Thoracic aorta (tissue), 2 donors: ENCODE measurements at places on chromosomes 6 and 20. TPM values are rescaled to one million over a fixed set of nuclear protein-coding genes. Genes with fewer than 3 reads are reported as not detected.

MAPK13 gene
- 5.5 TPM for total RNA-seq

F13A1 gene
- 156 TPM for total RNA-seq

MAN1A1 gene
- 115 TPM for total RNA-seq

ZFP57 gene
- total RNA-seq: not detected

SYCP2L gene
- 1.4 TPM for total RNA-seq

OXT gene
- total RNA-seq: not detected

DNA sequence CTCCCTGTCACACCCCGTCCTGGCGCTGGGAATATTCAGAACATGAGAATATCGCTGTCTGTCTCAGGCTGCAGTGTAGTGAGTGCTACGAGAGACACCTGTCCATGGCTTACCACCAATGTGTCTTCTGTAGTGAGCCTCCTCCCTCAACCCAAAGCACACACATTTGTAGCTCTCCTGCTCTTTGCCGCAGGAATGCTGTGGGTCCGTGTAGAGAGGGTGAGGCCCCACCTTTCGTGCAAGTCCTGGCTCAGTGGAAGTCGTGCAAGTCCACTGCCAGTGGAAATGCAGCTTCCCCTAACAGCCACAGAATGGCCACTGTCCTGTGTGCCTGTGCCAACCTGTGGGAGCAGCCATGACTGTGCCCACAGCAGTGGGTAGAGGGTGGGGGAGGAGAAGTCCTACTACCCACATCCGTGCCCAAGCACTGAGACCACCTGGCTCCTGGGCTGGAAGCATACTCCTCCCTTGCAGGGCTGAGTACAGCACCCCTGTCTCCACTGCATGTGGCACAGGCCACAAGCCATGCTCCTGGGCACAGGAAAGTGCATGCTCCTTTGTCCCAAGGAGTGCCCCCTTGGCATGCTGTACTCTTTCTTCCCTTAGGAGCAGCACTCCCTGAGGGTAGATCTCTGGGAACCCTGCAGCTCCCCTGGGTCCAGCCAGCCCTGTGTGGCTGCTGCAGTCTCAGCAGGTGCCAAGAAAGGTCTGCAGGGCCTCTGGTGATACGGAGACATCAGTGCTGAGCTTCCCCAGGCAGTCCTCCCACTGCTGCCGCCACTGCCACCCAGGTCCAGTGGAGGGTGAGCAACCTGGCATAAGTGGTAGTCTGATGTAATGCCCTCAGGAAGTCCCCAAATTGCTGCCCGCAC is 28.0 kb downstream of the IGF2R start:
- H3K27me3 ChIP-seq: no peaks in the 10 kb centered on the region
- H3K4me3 ChIP-seq: no peak overlapping the region
- H3K4me1 ChIP-seq: no peaks in the 10 kb centered on the region
- no peaks in the 10 kb centered on the region for H3K36me3 ChIP-seq
- no peak overlapping the region for H3K27ac ChIP-seq

GRCh38 chr6:134511984-134512683 is 194.2 kb upstream of the SGK1 start:
- H3K27me3 ChIP-seq: no peaks in the 10 kb centered on the region
- no peaks in the 10 kb centered on the region for H3K36me3 ChIP-seq
- DNase-seq: no peak
- peaks cover 12% of the 10 kb centered on the region for H3K4me1 ChIP-seq
- H3K27ac ChIP-seq: peak overlapping the region; percentile 18
- no peak overlapping the region for H3K4me3 ChIP-seq

DNA sequence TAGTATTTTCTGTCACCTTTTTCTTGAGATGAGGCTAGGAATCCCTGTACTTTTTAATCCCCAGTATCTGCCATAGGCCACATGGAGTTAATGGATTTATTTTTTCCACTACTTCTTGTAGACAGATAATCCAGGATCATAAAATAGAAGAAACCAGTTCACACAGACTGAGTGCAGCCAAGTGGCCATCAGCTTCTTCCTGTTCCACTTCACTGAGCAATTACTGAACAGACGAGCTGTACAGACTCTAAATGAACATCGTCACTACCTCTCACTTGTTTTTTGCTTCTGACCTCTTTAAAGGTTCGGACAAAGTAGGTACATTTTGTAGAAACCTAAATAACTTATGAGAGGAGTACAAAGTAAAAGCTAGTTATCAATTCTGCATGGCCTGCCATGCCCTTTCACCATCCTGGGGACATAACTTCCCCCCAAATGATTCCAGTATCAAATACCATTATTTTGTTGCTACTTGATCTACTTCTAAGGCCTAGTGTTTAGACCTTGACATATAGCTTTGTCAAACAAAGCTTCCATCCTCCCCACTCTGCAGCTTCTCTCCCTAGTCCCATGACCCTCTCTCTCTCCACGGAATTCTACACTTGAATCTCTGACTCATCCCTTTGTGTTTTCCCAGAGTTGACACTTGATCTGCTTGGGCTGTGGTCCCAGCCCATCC is 34.4 kb upstream of the ARHGAP18 start:
- peaks cover 7% of the 10 kb centered on the region for H3K4me1 ChIP-seq
- no peaks in the 10 kb centered on the region for H3K36me3 ChIP-seq
- H3K4me3 ChIP-seq: no peak overlapping the region
- no peaks in the 10 kb centered on the region for H3K27me3 ChIP-seq
- DNase-seq: no peak

GRCh38 chr6:163804991-163805390 is 390.5 kb downstream of the QKI start:
- H3K4me3 ChIP-seq: no peak overlapping the region
- H3K4me1 ChIP-seq: no peaks in the 10 kb centered on the region
- no peaks in the 10 kb centered on the region for H3K27me3 ChIP-seq
- no peak for DNase-seq
- no peak overlapping the region for H3K27ac ChIP-seq
- H3K36me3 ChIP-seq: no peaks in the 10 kb centered on the region

- DNase-seq: no peak
- no peaks in the 10 kb centered on the region for H3K36me3 ChIP-seq
- H3K27me3 ChIP-seq: no peaks in the 10 kb centered on the region
- no peak overlapping the region for H3K27ac ChIP-seq
- H3K4me3 ChIP-seq: no peak overlapping the region
These were observed 344.2 kb downstream of the RFPL4B start for GRCh38 chr6:112691289-112691688.

DNA sequence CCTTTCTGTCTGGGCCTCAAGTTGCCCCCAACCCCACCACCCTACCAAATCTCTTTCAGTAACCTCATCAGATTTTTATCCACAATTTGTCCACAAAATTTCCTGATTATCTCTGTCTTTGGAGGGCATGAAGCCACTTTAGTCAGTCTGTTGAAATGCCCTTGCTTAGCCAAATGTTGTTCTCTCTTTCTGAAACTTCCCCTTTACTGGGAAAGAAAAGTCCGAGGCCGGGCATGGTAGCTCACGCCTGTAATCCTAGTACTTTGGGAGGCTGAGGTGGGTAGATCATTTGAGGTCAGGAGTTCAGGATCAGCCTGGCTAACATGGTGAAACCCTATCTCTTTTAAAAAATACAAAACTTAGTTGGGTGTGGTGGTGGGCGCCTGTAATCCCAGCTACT is 33.8 kb downstream of the TOMM6 start:
- peaks cover 3% of the 10 kb centered on the region for H3K36me3 ChIP-seq
- no peak for DNase-seq
- H3K4me1 ChIP-seq: no peaks in the 10 kb centered on the region
- no peak overlapping the region for H3K4me3 ChIP-seq

GRCh38 chr20:53929974-53930650 is 140.3 kb downstream of the BCAS1 start:
- no peak for DNase-seq
- H3K27me3 ChIP-seq: no peaks in the 10 kb centered on the region
- H3K27ac ChIP-seq: no peak overlapping the region

- no peak overlapping the region for H3K4me3 ChIP-seq
- no peak for DNase-seq
- no peak overlapping the region for H3K27ac ChIP-seq
- H3K4me1 ChIP-seq: no peaks in the 10 kb centered on the region
These were observed 109.0 kb downstream of the HMGCLL1 start for GRCh38 chr6:55469951-55470366.

DNA sequence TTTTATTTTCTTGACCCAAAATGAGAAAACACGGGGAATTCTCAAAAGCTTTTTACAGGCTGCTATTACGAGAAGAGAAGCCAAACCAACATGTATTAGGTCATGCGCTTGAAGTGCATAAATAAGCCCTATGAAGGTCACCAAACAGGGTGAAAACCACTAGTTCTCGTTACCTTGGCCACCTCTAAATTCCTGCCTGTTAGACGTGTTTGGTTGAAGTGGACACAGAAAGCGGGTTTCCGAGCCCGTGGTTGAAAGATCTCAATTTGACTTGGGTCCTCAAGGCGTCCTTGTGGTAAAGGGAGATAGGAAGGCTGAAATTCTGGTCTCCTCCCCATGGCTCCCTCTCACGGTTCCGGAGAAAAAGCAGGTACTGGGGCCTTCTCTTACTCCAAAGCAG is 6.2 kb downstream of the EYA2 start:
- no peaks in the 10 kb centered on the region for H3K36me3 ChIP-seq
- H3K27me3 ChIP-seq: no peaks in the 10 kb centered on the region
- no peak for DNase-seq
- peaks cover 17% of the 10 kb centered on the region for H3K4me1 ChIP-seq

DNA sequence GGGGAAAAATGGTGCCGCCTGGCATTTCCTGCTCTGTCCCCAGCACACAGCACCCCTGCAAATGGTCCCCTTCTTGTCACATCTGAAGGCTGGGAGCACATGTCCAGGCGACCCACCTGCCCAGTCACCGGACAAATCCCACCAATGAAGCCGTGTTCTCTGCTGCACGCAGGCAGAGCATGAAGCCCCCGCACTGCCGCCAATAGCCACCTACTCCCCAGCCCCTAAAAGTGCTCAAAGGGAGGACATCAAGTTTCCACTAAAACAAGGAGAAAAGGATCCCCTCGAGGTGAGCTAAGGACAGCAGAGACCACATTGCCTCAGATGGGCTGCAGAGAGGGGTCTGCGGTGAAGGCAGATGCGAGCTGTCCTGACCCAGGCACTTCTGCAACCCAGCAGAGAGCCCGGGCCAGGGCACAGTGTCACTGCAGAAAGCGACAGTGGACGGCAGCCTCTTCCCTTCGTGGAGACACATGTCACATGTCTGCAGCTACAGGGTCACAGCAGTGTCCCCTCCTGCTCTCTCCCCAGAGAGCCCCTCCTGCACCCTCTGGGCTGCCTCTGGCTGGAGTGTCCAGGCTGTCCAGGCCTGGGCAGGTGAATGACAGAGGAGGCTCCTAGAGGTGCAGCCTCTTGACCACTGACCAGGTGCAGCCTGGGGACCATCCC is 221.5 kb downstream of the PREX1 start:
- no peak overlapping the region for H3K27ac ChIP-seq
- H3K4me1 ChIP-seq: no peaks in the 10 kb centered on the region
- H3K4me3 ChIP-seq: no peak overlapping the region
- no peaks in the 10 kb centered on the region for H3K36me3 ChIP-seq
- DNase-seq: no peak

DNA sequence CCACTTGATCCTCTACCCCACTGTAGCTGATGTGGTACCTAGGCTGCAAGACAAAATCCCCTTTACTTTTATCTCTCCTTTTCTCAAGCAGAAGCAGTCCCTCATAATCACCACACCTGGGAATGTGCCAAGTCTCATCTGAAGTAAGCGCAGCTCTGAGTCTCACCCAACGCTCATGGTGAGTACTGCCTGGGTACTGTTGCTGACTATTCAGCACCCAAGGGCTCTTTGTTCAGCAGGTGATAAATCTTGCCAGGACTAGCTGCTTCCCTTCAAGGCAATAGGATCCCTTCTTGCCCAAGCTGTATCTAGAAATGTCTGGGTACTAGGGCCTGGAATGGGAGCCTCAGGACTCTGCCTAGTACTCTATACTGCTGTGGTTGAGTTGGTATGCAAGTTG is 70.9 kb downstream of the GCLC start:
- H3K36me3 ChIP-seq: no peaks in the 10 kb centered on the region
- no peaks in the 10 kb centered on the region for H3K27me3 ChIP-seq
- no peak for DNase-seq
- no peak overlapping the region for H3K27ac ChIP-seq
- H3K4me3 ChIP-seq: no peak overlapping the region

- DNase-seq: no peak
- H3K4me3 ChIP-seq: peak overlapping the region; percentile 90
- H3K36me3 ChIP-seq: no peaks in the 10 kb centered on the region
- no peak overlapping the region for H3K27ac ChIP-seq
These were observed 3.8 kb downstream of the PREX1 start for GRCh38 chr20:48823960-48824498.

- H3K27ac ChIP-seq: no peak overlapping the region
- H3K36me3 ChIP-seq: no peaks in the 10 kb centered on the region
- H3K4me3 ChIP-seq: no peak overlapping the region
- H3K4me1 ChIP-seq: no peaks in the 10 kb centered on the region
- no peaks in the 10 kb centered on the region for H3K27me3 ChIP-seq
These were observed 40.9 kb upstream of the CITED2 start for GRCh38 chr6:139415365-139415764.

DNA sequence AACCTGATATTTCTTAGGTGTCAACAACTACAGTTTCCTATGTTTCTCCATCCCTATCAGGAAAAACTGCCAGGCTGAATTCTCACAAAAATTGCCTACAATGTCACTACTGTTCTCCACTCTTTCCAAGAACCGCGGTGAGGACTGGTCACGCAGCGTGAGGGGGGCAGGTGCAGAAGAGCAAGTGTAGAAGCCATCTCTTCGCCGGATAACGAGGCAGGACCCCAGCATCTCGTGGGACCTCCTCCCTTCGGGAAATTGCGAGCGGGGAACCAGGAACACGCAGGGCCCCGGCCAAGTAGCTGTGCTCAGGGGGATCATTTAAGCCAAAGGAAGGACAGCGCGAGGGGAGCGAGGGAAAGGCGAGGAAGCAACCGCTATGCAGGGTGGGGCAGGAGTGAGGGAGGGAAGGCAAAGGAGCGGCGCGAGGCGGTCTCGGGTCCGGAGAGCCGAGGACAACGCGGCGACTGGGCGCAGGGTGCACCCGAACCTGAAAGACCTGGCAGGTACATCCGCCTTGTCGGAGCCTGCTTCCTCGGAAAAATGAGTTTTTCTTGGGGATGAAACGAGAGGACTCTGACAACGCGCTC is 559 bp downstream of the APMAP start:
- peaks cover 12% of the 10 kb centered on the region for H3K4me1 ChIP-seq
- peak overlapping the region; percentile 97 for H3K27ac ChIP-seq
- H3K27me3 ChIP-seq: no peaks in the 10 kb centered on the region
- no peaks in the 10 kb centered on the region for H3K36me3 ChIP-seq
- no peak for DNase-seq

- no peak overlapping the region for H3K4me3 ChIP-seq
- DNase-seq: no peak
- no peaks in the 10 kb centered on the region for H3K27me3 ChIP-seq
- H3K27ac ChIP-seq: no peak overlapping the region
- H3K36me3 ChIP-seq: no peaks in the 10 kb centered on the region
- H3K4me1 ChIP-seq: no peaks in the 10 kb centered on the region
These were observed 476.2 kb upstream of the POU3F2 start for GRCh38 chr6:98358173-98358572.

DNA sequence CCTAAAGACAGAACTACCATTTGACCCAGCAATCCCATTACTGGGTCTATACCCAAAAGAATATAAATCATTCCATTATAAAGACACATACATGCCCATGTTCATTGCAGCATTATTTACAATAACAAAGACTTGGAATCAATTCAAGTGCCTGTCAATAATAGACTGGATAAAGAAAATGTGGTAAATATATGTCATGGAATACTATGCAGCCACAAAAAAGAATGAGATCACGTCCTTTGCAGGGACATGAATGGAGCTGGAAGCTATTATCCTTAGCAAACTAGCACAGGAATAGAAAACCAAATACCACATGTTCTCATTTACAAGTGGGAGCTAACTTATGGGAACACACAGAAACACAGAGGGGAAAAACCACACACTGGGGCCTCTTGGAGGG is 8.7 kb upstream of the DEFB128 start:
- H3K27me3 ChIP-seq: no peaks in the 10 kb centered on the region
- no peaks in the 10 kb centered on the region for H3K36me3 ChIP-seq
- H3K4me1 ChIP-seq: no peaks in the 10 kb centered on the region
- DNase-seq: no peak
- no peak overlapping the region for H3K4me3 ChIP-seq
- no peak overlapping the region for H3K27ac ChIP-seq
